ENCODE measurements at places on chromosomes 2 and 18.

- no peak for DNase-seq
Observed at GRCh38 chr2:152622219-152622618, 95.0 kb downstream of the PRPF40A start.

DNA sequence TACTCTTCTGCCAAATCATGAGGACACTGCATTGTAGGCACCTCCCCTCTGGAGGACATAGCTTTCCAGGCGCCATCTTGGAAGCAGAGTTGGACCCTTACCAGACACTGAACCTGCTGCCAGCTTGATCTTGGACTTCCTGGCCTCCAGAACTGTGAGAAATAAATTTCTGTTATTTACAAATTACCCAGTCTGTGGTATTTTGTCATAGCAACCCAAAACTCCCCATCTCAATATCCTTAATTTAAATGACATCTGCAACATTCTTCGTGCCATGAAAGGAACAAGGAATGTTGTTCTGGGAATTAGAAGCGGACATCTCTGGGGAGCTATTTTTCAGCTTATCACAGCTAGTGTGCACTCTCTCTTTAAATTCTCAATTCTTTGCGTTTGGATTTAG lies 57.4 kb upstream of the CHRNA1 start:
- no peak for DNase-seq

- DNase-seq: no peak
Observed at GRCh38 chr2:102049756-102050443, 58.1 kb downstream of the IL1R2 start.

GRCh38 chr2:229620759-229621158 lies 93.6 kb downstream of the DNER start:
- no peak for DNase-seq

DNA sequence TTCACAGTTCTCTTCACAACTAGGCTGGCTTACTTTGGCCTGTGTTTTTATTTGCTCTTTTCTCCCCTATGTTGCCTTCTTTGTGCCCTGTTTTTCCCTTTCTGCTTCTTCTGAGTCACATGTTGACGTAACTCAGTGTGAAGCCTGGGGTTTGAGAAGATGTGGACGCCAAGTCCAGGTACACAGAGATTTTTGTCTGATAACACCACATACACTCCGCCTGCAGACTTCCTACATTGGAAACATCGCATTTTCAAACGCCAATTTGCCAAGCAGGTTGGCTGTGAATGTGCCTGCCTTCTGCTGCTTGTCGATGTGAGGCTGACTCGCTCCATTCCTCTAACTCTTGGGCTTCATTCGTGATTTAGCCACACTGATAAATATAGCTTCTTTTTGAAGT lies 62.6 kb upstream of the FN1 start:
- DNase-seq: no peak

DNA sequence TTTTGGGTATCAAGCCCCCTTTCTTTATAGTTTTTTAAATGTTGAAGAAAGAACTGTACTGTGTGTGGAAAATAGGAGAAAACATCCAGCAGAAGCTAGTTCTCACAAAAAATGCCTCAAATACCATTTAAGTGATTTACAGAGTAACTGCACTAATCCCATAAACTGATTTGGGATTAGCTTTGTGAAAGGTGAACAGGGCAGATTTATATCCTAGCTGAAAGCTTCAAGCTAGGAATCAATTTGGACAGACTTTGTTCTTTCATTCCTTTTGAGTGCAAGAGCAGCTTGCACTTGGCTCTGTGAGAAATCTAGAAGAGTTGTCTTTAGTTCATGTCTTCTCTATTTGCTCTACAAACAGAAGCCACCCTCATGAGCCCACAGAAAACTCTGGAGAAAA lies 183.9 kb upstream of the VRK2 start:
- DNase-seq: no peak

GRCh38 chr18:36340246-36340645 lies 42.7 kb downstream of the FHOD3 start:
- DNase-seq: no peak

DNA sequence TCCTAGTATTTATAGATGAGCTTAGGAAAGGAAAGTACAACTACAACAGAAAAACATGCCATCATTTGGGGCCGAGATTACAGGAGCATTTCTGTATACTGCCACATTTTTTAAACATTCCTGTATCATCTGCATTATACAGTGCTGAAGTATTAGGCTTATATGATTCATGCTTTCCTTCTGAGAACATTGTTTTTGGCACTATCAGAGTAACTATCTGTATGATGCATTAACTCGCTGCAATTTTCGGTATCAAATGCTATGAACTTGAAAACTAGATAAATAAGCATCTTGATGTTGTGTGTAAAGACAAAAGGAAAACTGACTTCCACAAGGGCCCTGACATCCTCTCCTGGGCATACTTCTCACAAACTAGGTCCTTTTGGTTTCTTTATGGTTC lies 102.0 kb downstream of the RIT2 start:
- DNase-seq: no peak

DNA sequence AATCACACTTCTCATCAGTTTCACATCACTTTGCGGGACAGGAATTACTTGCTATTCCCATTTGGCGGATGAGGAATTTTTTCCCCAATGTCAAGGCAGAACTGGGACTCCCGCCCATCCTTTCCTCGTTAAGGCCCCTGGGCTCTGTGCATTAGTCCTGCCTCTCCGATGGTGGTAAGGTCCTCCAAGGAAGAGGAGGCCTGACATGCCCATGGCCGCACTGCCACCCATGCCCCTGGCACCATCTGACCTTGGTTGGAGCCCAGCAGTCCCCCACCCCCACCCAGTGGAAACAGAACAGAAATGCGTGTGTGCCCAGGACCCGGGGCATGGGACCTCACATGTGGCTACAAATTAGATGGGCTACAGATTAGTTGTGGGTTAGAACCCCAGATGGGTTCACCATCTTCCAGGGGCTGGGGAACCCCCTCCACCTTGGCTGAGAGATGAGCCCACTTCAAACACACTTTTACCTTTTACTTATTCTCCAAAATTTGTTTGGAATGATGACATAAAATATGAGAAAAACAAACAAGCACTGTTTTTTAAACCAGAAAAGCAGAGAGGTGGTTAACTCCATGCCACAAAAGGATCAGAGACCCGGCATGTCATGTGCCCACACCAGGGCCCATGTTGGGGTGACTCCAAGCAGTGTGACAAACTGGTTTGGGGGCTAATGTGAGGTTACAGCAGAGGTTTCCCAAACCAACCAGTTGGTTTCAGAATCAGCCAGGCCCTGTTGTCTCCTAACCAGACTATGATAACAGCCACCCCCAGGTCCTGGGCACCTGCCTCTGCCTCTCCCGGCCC lies 11.0 kb upstream of the DUSP2 start:
- no peak for DNase-seq

GRCh38 chr2:146077156-146077555 lies 1557.2 kb upstream of the ZEB2 start:
- no peak for DNase-seq

DNA sequence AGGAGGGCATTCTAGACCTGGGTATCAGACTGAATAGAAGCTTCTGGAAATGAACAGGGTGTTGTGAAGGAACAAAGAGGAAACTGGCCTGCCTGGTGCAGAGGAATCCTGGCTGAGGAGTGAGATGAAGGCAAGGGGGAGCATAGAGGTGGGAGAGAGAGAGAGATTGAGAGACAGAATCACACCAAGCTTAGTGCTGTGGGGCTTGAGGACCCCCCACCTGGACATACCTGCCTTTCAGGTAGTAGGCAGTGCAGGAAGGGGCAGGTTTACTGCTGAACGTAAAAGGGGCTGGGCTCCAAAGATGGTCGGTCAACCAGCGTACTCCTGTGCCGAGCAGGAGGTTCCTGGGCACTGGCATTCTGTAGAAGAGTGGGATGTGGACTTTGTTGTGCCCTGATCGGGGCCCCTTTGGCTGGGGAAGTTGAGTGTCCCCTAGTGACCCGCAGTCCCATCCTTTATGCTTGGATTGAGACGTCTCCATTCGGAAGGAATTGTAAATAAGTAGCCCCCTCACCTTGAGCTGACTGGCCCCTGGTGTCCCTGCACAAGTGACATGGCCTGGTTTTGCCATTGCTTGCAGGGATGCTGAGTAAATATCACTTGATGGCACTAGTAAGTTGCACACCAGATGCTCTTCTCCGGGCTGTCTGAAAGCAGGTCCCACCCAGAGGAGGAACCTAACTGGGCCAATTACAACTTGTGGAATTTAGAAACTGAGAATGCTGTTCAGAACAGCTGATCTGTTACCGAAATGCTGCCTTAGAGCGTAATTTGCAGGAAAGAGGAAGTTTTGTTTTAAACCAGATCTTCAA lies 1.4 kb downstream of the UBE2F start:
- DNase-seq: peak; percentile 84

- DNase-seq: no peak
Observed at GRCh38 chr2:26480566-26481423, 2.9 kb upstream of the OTOF start.

DNA sequence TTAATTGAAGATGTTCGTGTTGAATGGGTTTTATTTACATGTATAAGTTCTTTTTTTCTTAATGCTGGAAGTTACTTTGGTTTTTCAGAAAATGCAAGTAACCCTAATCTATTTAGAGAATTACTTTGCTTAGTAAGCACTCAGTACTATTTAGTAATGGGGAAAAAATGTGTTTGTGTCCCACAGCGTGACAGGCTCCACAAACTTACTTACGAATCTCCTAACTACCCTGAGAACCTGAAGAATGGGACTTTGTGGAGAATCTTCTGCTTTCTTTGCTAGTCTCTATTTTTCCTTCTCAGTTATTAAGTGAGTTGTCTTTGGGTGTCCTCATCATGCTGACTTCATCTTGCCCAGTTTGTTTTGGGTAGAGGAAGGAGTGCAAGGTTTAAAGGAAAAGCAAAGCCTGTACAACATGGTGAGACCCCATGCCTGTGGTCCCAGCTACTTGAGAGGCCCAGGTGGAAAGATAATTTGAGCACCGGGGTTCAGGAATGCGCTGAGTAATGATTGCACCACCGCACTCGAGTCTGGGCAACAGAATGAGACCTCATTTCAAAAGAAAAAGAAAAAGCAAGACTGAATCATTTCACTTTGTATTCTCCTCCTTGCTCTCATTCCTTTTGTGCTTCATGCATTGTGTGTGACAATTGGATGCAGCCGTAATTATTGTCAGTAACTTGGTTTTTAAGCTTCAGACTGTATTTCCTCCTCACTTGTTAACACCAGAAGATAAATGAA lies 10.2 kb downstream of the NEDD4L start:
- peak; percentile 38 for DNase-seq

DNA sequence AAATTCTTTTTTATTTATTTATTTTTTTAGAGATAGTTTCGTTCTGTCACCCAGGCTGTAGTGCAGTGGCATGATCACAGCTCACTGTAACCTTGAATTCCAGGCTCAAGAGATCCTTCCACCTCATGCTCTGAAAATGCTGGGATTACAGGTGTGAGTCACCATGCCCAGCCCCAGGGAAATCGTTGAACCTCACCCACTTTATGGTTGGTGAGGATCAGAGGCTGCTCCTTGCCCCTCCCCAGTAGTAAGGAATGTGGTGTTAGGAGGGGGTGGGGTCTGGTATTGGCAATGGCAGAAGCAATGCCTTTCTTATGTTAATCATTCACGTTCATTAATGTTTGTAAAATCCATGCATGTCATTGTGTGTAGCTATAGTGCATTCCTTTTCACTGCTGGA lies 161.9 kb downstream of the SUCLG1 start:
- DNase-seq: no peak

DNA sequence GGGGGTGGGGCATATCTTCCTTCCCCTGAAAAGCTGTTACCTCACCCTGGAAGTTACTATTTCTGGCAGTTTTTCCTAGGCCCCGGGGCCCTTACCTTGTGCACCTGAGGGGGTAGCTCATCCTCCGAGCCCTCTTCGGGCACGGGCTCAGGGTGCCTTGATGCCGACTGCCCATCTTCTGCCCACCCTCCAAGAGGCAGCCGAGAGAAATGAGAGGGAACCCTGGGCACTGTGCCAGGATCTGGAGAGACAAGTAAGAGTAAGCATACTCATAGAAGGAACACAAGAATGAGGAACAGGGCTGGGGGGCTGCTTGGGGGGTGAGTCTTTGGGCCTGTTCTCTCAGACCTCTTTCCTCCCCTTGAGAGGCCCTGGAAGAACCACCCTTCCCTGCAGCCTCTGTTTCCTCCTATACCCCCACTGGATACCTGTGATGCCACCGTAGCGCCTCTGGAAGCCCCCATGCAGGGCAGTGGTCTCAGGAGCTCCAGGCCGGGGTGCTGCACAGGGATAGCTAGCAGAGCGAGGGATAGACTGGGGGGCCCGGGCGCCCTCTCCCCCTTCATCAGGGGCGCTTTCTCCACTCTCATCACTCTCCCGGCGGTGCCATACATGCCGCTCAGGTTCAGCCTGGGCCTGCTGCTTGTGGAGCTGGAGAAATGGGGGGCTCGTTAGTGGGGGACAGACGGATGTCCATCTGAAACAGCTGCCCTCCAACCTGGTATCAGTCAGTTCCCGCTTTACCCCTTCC lies 2.1 kb upstream of the ABCB6 start:
- no peak for DNase-seq

DNA sequence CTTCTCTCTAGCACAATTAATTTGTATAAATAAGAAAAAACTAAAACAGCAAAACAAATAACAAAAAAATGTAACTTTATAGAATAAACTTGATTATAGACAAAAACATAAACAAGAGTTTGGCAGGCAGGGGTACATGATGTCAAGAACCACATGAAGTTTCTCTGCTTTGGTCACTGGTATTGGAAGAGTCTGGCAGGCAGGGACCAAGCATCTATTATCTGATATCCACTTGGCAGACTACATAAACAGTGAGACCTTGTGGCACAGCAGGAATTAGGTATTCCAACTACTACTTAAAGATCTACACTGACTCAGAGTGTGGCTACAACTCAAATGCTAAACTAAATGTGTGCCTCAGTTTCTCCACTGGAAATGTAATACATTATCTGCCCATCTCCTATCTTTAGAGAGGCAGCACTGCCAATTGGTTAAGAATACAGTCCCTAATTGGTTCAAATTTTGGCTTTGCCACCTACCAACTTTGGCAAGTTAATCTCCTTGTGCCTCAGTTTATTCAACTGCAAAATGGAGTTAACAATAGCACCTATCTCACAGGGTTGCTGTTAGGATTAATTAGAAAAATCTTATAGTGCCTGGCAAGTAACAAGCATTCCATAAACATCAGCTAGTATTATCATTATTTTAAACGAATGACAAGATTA lies 2.7 kb downstream of the MAP4K3 start:
- DNase-seq: no peak

GRCh38 chr2:186590350-186590758 lies 498 bp downstream of the ITGAV start:
- peak; percentile 39 for DNase-seq

GRCh38 chr2:4765787-4766530 lies 926.2 kb upstream of the SOX11 start:
- no peak for DNase-seq

GRCh38 chr18:62453864-62454263 lies 69.0 kb upstream of the ZCCHC2 start:
- no peak for DNase-seq

- DNase-seq: peak; percentile 37
Observed at GRCh38 chr2:86249579-86250391, 50.5 kb downstream of the MRPL35 start.

GRCh38 chr2:176423819-176424218 lies 154.6 kb downstream of the MTX2 start:
- DNase-seq: no peak
